ENCODE measurements at places on chromosomes 7 and 10. TPM values are rescaled to one million over a fixed set of nuclear protein-coding genes. Genes with fewer than 3 reads are reported as not detected.

GRCh38 chr7:93812061-93812460 lies 78.5 kb downstream of the TFPI2 start:
- DNase-seq: no peak

GRCh38 chr7:55592492-55592891 lies 20.2 kb upstream of the VOPP1 start:
- DNase-seq: no peak

Gene EEPD1
- total RNA-seq: 3.6 TPM

Gene UCMA
- total RNA-seq: not detected

DNA sequence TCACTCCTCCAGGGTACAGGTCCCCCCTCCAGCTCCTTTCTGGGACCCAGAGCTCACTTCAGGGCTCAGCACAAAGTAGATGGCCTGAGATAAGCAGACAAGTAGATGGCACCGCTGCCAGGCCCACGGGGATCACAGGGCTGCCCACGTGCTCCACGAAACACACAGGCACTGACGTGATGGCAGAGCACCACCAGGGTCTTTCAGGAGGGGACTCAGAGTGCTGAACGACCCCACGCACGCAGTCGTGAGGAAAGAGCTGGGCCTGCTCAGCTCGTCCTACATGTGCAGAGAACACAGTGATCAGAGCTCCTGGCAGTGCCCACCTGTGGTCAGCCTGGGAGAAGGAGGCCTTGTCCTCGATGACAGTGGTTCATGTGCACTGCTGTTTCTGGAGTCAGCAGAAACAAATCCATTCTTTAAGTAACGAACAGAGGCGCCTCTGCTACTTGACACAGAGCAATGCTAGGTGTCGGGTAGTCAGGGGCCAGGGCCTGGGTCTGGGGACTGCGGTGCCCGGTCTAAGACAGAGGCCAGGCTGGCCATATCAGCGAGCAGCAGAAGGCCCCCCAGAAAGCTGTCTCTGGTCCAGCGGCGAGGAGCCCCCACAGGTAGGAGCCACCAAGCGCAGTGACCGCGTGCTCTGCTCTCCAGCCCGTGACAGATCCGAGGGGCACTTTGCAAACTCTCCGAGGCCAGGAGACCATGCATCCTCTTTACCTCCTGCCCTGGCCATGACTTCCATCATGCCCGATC lies 129.8 kb upstream of the FAM20C start:
- DNase-seq: no peak
